CD4-positive, alpha-beta T cell treated with Interleukin-1 beta for 1 hour (primary cell): ENCODE measurements at places on chromosomes 3 and 15.

DNA sequence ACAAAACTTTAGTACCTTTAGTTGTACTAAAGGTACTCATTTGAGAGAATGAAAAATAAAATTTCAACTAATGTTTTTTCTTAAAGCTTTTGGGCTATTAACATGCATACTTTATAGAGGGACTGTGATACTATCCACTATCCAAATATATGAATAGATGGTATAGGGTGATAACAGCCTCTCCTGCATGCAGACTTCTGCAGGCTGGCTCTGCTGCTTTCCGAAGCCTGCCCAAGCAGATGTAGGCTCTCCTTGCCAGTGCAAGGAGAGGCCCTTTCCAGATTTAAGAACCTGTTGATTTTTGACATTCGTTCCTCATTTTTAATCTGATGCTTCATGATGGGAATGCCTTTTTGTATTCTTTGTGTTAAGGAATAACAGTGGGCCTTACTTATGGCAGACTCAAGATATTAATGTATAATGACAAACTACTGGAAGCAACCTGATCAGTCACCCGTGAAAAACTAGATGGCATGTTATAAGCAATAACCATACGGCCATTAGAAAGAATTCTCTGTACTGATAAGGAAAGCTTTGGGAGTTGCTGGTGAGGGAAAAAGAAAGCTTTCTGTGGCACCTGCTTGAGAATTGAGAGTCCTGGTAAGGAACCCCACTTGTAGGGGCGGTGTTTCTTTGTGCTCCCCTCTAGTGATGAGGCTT lies 181.7 kb downstream of the TP63 start:
- no peak for DNase-seq

- DNase-seq, result no peak
Observed at GRCh38 chr3:33954956-33955355, 156.5 kb downstream of the PDCD6IP start.

DNA sequence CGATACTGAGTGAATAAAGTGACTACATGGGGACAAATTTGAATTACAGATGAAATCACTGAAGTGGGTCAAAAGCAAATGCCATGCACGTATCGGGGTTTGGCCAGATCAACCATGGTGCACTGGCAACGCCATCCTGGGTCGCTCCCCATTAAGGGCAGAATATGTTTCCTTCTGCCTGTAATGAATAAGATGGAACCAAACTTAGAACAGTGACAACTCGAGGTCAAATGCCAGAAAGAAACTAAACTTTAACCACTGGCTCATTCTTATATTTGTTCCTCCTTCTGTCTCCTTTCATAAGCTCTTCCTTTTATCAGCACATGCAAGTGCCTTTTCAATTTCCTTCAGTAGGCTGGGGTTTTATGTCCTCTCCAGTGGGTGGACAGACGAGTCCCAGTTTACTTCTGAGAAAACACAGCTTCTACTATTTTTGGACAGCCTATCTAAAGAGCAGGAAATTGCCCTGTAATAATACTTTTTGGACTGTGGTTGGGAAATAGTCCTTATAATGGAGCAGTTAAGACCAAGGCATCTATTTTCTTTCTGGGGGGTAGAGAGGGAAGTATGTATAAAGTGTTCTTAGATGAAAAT lies 61.4 kb downstream of the WHAMM start:
- no peak for DNase-seq

DNA sequence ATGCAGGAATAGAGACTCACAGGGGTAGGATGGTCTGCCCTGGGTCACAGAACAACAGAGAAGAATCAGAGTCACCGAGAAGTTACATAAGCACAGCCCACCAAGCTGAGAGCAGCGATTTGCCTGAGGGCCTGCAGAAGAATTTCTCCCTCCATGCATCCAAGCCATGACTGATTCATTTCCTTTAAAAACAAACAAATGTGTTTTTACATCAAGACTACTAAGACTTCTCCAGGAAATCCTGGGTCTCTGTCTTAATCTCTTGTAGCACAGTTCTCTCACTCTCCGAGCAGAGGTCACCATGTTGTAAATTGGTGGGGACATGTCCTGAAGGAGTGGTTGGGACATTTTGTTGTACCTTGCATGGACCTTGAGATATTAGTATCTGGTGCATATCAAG lies 159.8 kb downstream of the THSD4 start:
- DNase-seq, result no peak

GRCh38 chr3:108407886-108408285 lies 102.5 kb downstream of the MYH15 start:
- DNase-seq, result no peak
